PC-9 (cell line): ENCODE measurements at places on chromosomes 3 and 15. TPM values are rescaled to one million over a fixed set of nuclear protein-coding genes. Genes with fewer than 3 reads are reported as not detected.

Gene RARB
- total RNA-seq = 0.75 and 1.0 TPM in 2 replicates

Gene PLA2G4D
- total RNA-seq = 0.90 and 1.4 TPM in 2 replicates

Gene GOLGA8S
- total RNA-seq = 0.09 TPM in 1 of 2 replicates, not detected in the other

Gene SAMMSON
- total RNA-seq = not detected in 2 replicates

Gene FBXL2
- total RNA-seq = 15.8 and 18.5 TPM in 2 replicates

Gene RHOA
- total RNA-seq = 413 and 416 TPM in 2 replicates

Gene CFAP20DC
- total RNA-seq = 6.7 and 7.1 TPM in 2 replicates

Gene CCR2
- not detected in 2 replicates for total RNA-seq

Gene CCR1
- total RNA-seq = 0.28 TPM in 1 of 2 replicates, not detected in the other

Gene STRIT1
- not detected in 2 replicates for total RNA-seq

Gene SLC9A9
- total RNA-seq = 1.7 and 2.7 TPM in 2 replicates
